Liver (tissue), 10 donors: ENCODE measurements at places on chromosomes 5 and 9. TPM values are rescaled to one million over a fixed set of nuclear protein-coding genes. Genes with fewer than 3 reads are reported as not detected.

GRCh38 chr9:23764219-23764618, 61.8 kb downstream of the ELAVL2 start:
- no peaks in the 10 kb centered on the region for H3K27me3 ChIP-seq
- no peak for DNase-seq
- no peak overlapping the region for H3K4me3 ChIP-seq
- H3K4me1 ChIP-seq: no peaks in the 10 kb centered on the region
- H3K36me3 ChIP-seq: no peaks in the 10 kb centered on the region

GRCh38 chr5:109125755-109126429, 283.9 kb downstream of the PJA2 start:
- no peak overlapping the region for H3K27ac ChIP-seq
- no peaks in the 10 kb centered on the region for H3K27me3 ChIP-seq
- DNase-seq: no peak

- H3K4me1 ChIP-seq: peaks cover 9% of the 10 kb centered on the region
- no peaks in the 10 kb centered on the region for H3K27me3 ChIP-seq
- H3K4me3 ChIP-seq: no peak overlapping the region
- H3K27ac ChIP-seq: no peak overlapping the region
- no peak for DNase-seq
These were observed 8.8 kb upstream of the IGFBPL1 start for GRCh38 chr9:38432922-38433510.

DNA sequence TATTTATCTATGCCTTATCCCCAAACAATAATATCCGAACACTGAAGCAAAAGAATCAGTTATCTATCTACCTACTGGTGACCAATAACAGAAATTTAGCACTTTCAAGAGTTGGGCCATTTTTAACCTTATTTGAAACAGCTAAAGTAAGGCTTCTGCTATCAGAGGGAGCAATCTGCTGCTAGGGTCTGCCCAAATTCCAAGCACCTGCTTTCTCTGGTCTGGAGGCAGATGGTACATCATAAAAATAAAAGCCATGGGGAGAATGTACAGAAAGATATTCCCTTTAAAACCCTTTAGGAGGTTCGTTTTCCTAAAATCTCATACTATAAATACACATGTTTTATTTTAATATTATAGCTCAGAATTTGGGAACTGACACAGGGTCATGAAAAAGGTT, 37.7 kb upstream of the ARSB start:
- peaks cover 29% of the 10 kb centered on the region for H3K4me1 ChIP-seq
- DNase-seq: no peak
- peaks cover 7% of the 10 kb centered on the region for H3K36me3 ChIP-seq
- H3K4me3 ChIP-seq: no peak overlapping the region
- no peaks in the 10 kb centered on the region for H3K27me3 ChIP-seq

DNA sequence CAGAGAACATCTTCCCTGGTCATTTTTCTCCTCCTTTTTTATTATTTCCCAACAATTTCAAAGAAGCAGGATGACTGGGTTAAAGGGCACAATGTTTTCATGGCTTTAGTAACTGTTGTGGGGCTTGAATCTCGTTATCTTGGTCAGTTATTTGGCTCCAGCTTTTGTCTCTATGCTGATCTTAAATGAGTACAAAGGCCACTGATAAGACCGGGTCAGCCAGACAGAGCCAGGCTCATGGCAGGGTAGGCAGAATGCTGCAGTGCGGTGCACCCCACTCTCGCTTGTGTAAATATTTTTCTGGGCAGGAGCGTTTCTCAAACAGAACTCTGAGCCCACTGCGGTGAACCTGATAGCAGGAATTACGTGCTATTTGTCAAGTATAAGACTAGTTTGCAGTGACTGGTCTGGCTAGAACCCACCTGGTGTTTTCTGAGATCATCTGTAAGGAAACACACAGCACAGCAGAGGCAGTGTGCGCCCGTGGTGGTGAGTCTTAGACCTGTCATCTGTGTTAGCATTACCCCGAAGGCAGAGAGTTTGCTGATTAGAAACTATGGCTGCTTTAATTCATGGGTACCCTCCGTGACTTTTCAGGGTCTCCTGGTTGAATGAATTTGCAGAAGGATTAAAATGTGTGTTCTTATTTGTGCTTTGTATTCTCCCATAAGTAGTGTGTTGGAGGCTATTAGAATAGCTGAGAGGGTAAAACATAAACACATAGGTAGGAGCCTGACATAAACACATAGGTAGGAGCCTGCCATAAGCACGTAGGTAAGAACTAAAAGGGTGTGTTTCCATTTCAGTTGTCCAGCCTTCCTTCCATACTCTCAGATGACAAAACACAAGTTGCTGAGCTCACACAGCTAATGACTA, 158.6 kb upstream of the DMRT1 start:
- H3K27me3 ChIP-seq: no peaks in the 10 kb centered on the region
- H3K36me3 ChIP-seq: no peaks in the 10 kb centered on the region
- H3K4me1 ChIP-seq: peaks cover 7% of the 10 kb centered on the region
- DNase-seq: peak; percentile 66

DNA sequence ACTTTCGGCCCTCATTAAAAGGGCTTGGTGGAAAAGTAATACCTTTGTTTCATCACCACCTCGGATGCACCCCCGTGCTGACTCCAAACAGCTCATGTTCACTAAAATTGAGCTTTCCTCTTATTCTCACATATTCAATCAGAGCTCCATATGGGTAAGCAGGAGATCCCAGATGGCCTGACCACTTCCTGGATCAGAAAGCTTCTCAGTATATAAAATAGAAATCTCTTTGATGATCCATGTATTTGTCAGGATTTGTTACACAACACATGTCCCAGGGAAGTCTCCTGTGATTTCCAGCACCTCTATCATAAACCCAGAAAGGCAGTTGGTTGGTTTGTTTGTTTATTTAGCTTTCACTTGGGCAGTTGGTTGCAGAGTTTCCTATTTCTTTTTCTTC, 402.0 kb downstream of the MLLT3 start:
- H3K4me1 ChIP-seq: no peaks in the 10 kb centered on the region
- no peak overlapping the region for H3K27ac ChIP-seq
- no peak overlapping the region for H3K4me3 ChIP-seq

- no peak for DNase-seq
- H3K36me3 ChIP-seq: peaks cover 6% of the 10 kb centered on the region
- H3K27me3 ChIP-seq: no peaks in the 10 kb centered on the region
These were observed 333.2 kb upstream of the RFX3 start for GRCh38 chr9:3858961-3859360.

DNA sequence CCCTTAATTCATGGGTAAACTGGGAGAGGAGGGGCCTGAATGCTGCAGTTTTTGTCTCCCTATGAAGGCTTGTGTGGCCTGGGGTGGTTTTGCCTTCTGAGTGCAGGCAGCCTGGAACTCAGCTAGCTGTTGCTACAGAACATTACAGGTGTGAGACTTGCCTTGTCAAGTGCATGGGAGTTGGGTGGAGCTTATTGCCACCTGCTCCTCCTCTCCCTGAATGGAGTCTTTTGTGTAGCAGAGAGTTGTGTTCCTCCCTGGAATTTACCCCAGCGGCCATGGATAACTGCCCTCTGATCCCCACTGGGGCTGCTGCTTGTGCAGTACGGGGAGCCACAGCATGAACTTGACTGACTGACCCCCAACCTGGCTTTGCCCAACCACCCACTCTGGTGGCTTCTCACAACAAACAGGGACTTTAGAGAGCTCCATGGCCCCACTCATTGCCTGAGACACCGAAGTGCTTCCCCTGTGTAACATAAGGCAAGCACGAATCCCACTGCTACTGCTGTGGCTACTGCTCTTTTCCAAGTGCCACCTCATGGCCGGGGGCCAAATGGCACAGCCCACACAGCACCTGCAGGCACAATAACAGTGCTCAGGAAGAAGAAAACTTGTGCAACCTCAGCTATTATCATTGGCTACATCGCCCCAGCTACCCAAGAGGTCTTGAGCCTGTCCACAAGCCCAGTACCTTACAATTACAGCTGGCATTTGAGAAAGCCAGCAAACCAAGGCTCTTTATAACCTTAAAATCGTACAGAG, 942.9 kb downstream of the CDH18 start:
- H3K4me1 ChIP-seq: no peaks in the 10 kb centered on the region
- no peak overlapping the region for H3K27ac ChIP-seq
- no peaks in the 10 kb centered on the region for H3K36me3 ChIP-seq

- no peaks in the 10 kb centered on the region for H3K4me1 ChIP-seq
- H3K4me3 ChIP-seq: no peak overlapping the region
- H3K27ac ChIP-seq: no peak overlapping the region
- H3K27me3 ChIP-seq: no peaks in the 10 kb centered on the region
- no peaks in the 10 kb centered on the region for H3K36me3 ChIP-seq
- DNase-seq: no peak
These were observed 503.9 kb downstream of the CTNND2 start for GRCh38 chr5:11400316-11400715.

DNA sequence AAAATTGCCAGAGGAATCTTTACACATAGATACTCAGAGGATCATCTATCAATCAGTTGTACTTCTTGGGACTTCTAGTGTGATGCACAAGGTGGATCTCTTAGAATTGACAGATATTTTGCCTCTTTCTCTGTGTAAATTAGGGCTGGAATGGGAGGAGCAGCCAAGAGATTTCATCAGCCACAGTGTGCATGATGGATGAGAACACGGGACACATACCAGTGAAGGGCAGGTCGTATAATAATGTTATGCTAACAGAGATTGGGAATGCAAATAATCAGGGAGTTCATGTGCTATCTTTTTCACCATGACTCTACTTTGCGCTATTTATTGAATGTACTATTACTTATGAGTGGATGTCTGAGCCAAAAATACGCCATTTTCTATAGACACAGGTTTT, 43.3 kb upstream of the ISOC1 start:
- H3K4me1 ChIP-seq: no peaks in the 10 kb centered on the region
- no peaks in the 10 kb centered on the region for H3K27me3 ChIP-seq
- no peak overlapping the region for H3K4me3 ChIP-seq
- H3K36me3 ChIP-seq: no peaks in the 10 kb centered on the region
- DNase-seq: no peak
- no peak overlapping the region for H3K27ac ChIP-seq

DNA sequence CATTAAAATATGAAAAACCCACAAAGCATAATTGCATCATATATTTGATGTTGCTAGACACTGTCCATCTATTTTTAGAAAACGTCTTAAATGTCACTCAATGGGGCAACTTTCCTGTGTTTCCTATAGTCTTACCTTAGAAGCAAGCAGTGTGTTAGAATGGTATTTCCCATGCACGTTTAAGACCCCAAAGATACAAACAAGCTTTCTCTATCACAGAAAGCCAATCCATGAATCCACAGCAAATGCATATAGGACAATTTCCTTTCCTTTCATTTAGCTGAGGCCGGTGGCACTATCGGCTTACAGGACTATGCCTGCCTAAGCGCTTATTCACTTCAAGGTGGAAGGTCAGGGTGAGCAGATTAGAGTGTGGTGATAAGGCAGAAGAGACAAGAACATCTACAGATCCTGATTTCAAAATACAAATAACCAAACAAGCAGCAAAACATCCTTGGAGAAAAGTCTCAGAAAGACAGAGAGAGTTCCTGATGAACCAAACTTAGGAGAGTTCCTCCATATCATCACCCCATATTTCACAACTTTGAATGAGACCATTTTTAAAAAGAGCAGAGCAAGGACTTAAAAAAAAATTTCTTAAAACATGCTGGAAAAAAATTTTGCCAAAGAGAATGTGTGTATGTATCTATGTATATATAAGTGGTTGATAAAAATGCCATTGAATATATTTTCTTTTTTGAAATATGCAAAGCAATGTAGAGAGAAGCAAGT, 57.2 kb downstream of the MEF2C start:
- H3K36me3 ChIP-seq: no peaks in the 10 kb centered on the region
- no peaks in the 10 kb centered on the region for H3K27me3 ChIP-seq
- no peak overlapping the region for H3K4me3 ChIP-seq
- peaks cover 6% of the 10 kb centered on the region for H3K4me1 ChIP-seq
- DNase-seq: no peak
- peak overlapping the region; percentile 77 for H3K27ac ChIP-seq

GRCh38 chr9:101586651-101587050, 8.1 kb downstream of the PPP3R2 start:
- H3K27me3 ChIP-seq: no peaks in the 10 kb centered on the region
- H3K27ac ChIP-seq: no peak overlapping the region
- no peaks in the 10 kb centered on the region for H3K36me3 ChIP-seq

DNA sequence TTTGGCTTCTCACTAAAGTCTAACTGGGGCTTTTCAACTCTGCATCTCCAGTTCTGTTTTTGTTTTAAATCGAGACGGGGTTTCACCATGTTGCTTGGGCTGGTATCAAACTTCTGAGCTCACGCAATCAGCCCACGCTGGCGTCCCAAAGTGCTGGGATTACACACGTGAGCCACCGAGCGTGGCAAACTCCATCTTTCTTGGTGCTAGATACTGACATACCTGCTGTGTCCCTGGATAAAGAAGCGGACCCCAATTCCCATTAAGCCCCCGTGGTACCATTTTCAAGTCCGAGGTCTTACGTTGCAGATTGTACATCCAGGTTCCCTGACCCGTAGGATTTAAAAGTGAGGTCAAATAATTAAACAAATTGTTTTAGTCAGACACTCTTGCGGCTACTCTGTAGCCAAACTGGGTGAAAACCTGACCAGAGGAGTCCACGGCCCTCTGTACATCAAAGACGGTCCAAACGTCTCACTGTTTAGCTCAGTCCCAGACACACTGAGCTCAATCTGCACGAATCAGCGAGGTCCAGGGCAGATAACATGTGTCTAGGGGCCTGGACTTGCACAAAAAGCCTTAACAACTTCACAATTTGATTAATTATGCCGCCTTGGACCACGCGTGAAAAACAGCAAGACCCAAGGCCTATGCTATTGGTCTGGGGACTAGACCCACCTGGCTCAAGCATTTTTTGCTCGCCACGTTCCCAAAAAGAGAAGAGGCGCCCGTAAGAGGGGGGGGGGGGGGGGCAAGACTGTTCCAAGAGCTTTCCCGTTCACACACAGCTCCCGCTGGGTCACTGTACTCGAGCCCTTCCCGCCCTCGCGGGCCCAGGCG, 727 bp upstream of the DNAJA1 start:
- no peaks in the 10 kb centered on the region for H3K27me3 ChIP-seq
- peak overlapping the region; percentile 100 for H3K27ac ChIP-seq
- no peak for DNase-seq
- H3K4me3 ChIP-seq: peak overlapping the region; percentile 61

GRCh38 chr9:84070590-84070989, 90.0 kb downstream of the RMI1 start:
- H3K4me1 ChIP-seq: no peaks in the 10 kb centered on the region
- H3K27ac ChIP-seq: no peak overlapping the region
- no peak for DNase-seq
- no peak overlapping the region for H3K4me3 ChIP-seq
- no peaks in the 10 kb centered on the region for H3K36me3 ChIP-seq

Gene OR13D1
- polyA plus RNA-seq: not detected

Gene LHX2
- 2.2 TPM for polyA plus RNA-seq

Gene TTC39B
- polyA plus RNA-seq: 3.1 TPM

Gene INSL6
- not detected for polyA plus RNA-seq

Gene C9
- 839 TPM for polyA plus RNA-seq

Gene NDOR1
- polyA plus RNA-seq: 2.5 TPM

Gene PTPDC1
- polyA plus RNA-seq: 0.45 TPM

Gene MCC
- 9.4 TPM for polyA plus RNA-seq

Gene CCL27
- polyA plus RNA-seq: not detected
